A172 (cell line): ENCODE measurements at places on chromosomes 5 and 9. TPM values are rescaled to one million over a fixed set of nuclear protein-coding genes. Genes with fewer than 3 reads are reported as not detected.

The ABLIM3 gene
- total RNA-seq: 12.6 and 15.9 TPM in 2 replicates

The SMIM3 gene
- total RNA-seq: 11.4 and 26.2 TPM in 2 replicates

The ZCCHC10 gene
- total RNA-seq: 35.3 and 43.4 TPM in 2 replicates

The ENHO gene
- 0.43 and 1.1 TPM in 2 replicates for total RNA-seq

The CEL gene
- 0.77 and 1.0 TPM in 2 replicates for total RNA-seq

The NTRK2 gene
- not detected in 2 replicates for total RNA-seq

The TENT4A gene
- 7.6 and 7.8 TPM in 2 replicates for total RNA-seq

The CYLC2 gene
- not detected in 2 replicates for total RNA-seq

The INSL4 gene
- not detected in 2 replicates for total RNA-seq

The DMRT2 gene
- total RNA-seq: not detected in 2 replicates

The ZNF879 gene
- total RNA-seq: not detected in 2 replicates

The PTGS1 gene
- 0.29 TPM in 1 of 2 replicates, not detected in the other for total RNA-seq

The TAF11L10 gene
- total RNA-seq: not detected in 2 replicates

The ACTBL2 gene
- total RNA-seq: 0.05 TPM in 1 of 2 replicates, not detected in the other

The IL9 gene
- not detected in 2 replicates for total RNA-seq

The ADRA1B gene
- 0.91 and 1.6 TPM in 2 replicates for total RNA-seq

The TMEFF1 gene
- total RNA-seq: 8.6 and 16.3 TPM in 2 replicates

The KIF4B gene
- total RNA-seq: 0.02 TPM in 1 of 2 replicates, not detected in the other

The DDX31 gene
- 9.3 and 11.3 TPM in 2 replicates for total RNA-seq

The PSD2 gene
- 0.03 and 0.05 TPM in 2 replicates for total RNA-seq

The UIMC1 gene
- total RNA-seq: 42.9 and 43.9 TPM in 2 replicates

The ZNF622 gene
- 58.9 and 73.0 TPM in 2 replicates for total RNA-seq

The SCGB3A2 gene
- not detected in 2 replicates for total RNA-seq

The ELL2 gene
- 67.1 and 82.5 TPM in 2 replicates for total RNA-seq

The PTGES gene
- 3.3 and 4.3 TPM in 2 replicates for total RNA-seq

The C9orf43 gene
- total RNA-seq: 0.50 and 0.76 TPM in 2 replicates

The TIMD4 gene
- not detected in 2 replicates for total RNA-seq

The PPP2R2B gene
- total RNA-seq: 9.9 and 14.0 TPM in 2 replicates

The IGIP gene
- total RNA-seq: 2.5 and 3.2 TPM in 2 replicates

The IFNB1 gene
- not detected in 2 replicates for total RNA-seq

The AFAP1L1 gene
- total RNA-seq: 0.36 and 1.4 TPM in 2 replicates

The SLC4A9 gene
- total RNA-seq: not detected in 2 replicates

The SPTAN1 gene
- 411 and 440 TPM in 2 replicates for total RNA-seq

The GALNT12 gene
- total RNA-seq: 4.0 and 5.4 TPM in 2 replicates

The PCDHGA4 gene
- total RNA-seq: 1.1 and 1.4 TPM in 2 replicates

The HSD17B4 gene
- total RNA-seq: 140 and 150 TPM in 2 replicates

The INSL6 gene
- total RNA-seq: not detected in 2 replicates

The GFI1B gene
- 0.19 and 0.47 TPM in 2 replicates for total RNA-seq

The DAB2 gene
- total RNA-seq: 38.5 and 46.1 TPM in 2 replicates

The C6 gene
- not detected in 2 replicates for total RNA-seq

The PNPLA7 gene
- 0.14 and 0.36 TPM in 2 replicates for total RNA-seq

The ADAMTSL1 gene
- total RNA-seq: 5.3 and 11.4 TPM in 2 replicates

The SPINK13 gene
- not detected in 2 replicates for total RNA-seq

The FAM163B gene
- not detected in 2 replicates for total RNA-seq

The PPP1R2B gene
- 0.05 TPM in 1 of 2 replicates, not detected in the other for total RNA-seq

The CLIC3 gene
- 126 and 133 TPM in 2 replicates for total RNA-seq

The OR1J2 gene
- total RNA-seq: not detected in 2 replicates

The BHMT2 gene
- not detected in 2 replicates for total RNA-seq

The PCDHAC1 gene
- total RNA-seq: 0.52 and 0.96 TPM in 2 replicates

The FIBCD1 gene
- 1.6 and 2.6 TPM in 2 replicates for total RNA-seq

The KCNV2 gene
- total RNA-seq: not detected in 2 replicates

The AQP7 gene
- 0.12 TPM in 1 of 2 replicates, not detected in the other for total RNA-seq

The HAVCR2 gene
- total RNA-seq: not detected in 2 replicates

The INSYN2B gene
- total RNA-seq: 15.6 and 16.3 TPM in 2 replicates

The KIF20A gene
- 105 and 109 TPM in 2 replicates for total RNA-seq

The CDC14B gene
- total RNA-seq: 24.0 and 27.1 TPM in 2 replicates
